Fibroblast of skin of back (primary cell): ENCODE measurements at places on chromosomes 3 and 15.

GRCh38 chr15:70151462-70151861 is 53.7 kb upstream of the TLE3 start:
- DNase-seq, result no peak

- no peak for DNase-seq
These were observed 4.0 kb downstream of the GCSAM start for GRCh38 chr3:112128843-112129727.

GRCh38 chr3:4406746-4407568 is 60.1 kb downstream of the SUMF1 start:
- no peak for DNase-seq

DNA sequence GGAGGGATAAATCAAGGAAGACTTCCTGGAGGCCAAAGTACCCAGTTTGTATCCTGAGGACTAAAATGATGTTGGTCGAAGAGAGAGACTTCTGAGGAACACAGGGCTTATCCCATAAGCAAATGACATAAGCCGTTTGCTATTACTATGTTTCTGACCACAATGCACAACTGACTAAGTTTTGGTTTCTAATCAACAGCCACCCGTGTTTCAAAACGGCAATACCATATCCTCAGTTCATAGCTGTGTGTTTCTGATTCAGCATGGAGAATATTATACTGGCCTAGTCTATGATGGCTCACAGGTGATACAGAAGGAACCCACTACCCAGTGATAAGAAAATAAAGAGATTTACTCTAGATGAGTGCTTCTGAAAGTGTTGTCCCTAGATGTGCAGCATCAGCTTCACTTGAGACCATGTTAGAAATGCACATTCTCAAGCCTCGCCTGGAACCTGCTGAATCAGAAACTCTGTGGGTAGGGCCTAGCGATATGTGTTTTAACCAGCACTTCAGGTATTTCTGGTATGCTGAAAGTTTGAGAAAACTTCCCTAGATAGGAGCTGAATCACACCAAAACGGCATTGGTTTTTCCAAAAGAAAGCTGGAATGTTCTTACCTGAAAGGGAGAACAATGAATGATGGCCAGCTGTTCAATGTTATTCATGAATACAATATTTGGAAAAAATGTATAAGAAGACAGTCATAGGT is 639.7 kb upstream of the NR2F2 start:
- DNase-seq, result no peak

GRCh38 chr3:8485141-8485870 is 16.3 kb upstream of the LMCD1 start:
- DNase-seq, result peak; percentile 85

- DNase-seq, result peak; percentile 66
These were observed 30.5 kb downstream of the SLC7A14 start for GRCh38 chr3:170555329-170555728.

DNA sequence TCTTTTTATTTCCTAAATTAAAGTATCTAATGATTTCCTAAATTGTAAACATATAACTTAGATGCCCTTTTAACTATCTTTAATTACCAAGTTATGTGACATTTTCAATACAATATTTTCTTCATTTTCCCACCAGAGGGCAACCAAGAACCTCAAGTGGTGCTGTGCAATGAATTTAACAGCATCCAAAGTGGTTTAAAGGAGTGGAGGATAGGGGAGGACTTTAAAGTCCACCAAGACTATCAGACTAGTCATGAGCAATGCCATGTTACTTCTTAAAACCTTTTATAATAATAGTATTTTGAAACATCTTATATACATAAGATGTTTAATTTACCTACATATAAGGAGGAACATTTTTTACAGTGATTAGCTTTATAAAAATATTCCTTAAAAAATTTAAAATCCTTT is 74.4 kb downstream of the DLG1 start:
- peak; percentile 64 for DNase-seq

GRCh38 chr3:183539811-183540210 is 15.7 kb downstream of the KLHL6 start:
- DNase-seq, result no peak

DNA sequence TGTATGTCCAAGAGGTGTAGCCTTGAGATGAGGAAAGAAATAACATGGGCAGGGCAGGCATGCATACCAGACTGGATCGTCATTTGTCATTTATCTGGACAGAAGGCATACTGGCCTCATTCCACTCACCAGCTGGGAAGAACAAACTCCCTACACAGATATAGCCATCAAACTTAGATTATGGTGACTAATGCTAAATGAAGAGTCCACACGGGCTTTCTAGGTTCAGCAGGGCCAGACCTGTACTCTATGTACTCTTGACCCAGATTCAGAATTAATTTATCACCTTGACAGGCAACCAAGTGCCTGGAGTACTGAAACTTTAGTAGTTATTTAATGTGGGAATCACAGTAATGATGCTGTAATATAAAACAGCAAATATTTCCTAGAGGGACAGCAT is 164.3 kb upstream of the IL12A start:
- DNase-seq, result peak; percentile 93
